Stimulated activated CD4-positive, alpha-beta T cell treated with anti-CD3 and anti-CD28 coated beads, TNF-alpha, amount 100 ng/mL, for 1 hour (primary cell): ENCODE measurements at places on chromosomes 2 and 18.

- no peak for DNase-seq
Measured at GRCh38 chr2:1727101-1727771, 17.1 kb downstream of the PXDN start.

DNA sequence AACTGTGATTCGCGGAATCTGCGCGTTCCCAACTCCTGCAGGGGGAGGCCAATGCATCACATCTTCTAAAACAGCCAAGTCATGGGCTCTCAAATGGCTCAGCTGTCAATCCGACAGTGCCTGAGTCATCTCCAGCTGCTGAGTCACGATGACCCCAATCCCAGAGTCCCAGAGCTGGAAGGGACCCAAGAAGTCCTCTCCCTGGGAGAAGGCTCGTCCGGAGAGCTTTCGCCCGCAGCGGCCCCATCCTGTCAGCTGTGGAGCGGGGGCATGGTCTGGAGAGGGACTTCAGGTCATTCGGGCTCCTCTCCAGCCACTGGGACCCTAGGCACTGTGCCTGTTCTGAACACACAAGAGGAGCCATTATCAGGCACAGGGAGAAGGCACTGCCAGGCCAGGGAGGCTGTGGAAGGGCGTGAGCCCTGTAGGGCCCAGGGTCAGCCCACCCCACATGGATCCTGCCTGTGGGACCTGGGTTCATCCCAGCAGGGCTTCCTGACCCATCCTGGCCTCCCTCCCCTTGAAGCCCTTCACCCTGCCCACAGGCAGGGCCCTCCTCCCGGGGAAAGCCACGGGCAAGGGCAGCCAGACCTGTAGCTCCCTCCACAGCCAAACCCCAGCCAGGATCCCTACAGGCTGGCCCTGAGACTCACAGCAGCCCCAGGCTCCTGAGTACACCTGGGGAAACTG lies 47.6 kb upstream of the GPC1 start:
- no peak for DNase-seq

DNA sequence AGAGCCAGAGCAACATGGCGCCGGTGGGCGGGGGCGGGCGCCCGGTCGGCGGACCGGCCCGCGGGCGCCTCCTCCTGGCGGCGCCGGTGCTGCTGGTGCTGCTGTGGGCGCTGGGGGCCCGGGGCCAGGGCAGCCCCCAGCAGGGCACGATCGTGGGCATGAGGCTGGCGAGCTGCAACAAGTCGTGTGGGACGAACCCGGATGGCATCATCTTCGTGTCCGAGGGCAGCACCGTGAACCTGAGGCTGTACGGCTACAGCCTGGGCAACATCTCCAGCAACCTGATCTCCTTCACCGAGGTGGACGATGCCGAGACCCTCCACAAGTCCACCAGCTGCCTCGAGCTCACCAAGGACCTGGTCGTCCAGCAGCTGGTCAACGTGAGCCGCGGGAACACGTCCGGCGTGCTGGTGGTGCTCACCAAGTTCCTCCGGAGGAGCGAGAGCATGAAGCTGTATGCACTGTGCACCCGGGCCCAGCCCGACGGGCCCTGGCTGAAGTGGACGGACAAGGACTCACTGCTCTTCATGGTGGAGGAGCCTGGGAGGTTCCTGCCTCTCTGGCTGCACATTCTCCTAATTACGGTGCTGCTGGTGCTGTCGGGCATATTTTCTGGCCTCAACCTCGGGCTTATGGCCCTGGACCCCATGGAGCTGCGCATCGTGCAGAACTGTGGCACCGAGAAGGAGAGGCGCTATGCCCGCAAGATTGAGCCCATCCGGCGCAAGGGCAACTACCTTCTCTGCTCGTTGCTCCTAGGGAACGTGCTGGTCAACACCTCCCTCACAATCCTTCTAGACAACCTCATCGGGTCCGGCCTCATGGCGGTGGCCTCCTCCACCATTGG lies 507 bp downstream of the CNNM4 start:
- DNase-seq: no peak

- no peak for DNase-seq
Measured at GRCh38 chr2:227657199-227657845, 9.3 kb upstream of the SCYGR5 start.

DNA sequence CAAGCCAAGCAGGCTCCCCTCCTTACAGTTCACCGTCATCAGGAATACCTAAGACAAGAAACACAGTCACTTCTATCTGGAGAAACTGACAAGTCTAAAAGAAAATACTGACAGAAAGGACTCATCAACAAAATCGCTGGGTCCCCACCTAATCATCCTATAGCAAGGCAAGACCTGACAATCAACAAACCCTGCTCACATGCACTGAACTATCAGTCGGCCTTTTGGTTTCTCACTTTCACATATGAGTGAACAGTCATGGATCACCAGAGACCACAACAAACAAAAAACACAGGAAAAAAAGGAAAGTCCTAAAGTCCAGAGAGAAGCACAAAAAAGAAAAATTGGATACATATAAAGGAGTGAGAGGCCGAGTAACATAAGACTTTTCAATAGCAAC lies 70.4 kb downstream of the SEMA4F start:
- no peak for DNase-seq

- no peak for DNase-seq
Measured at GRCh38 chr2:157923598-157924217, 47.6 kb upstream of the ACVR1 start.

- DNase-seq: no peak
Measured at GRCh38 chr18:58101291-58101794, 57.3 kb downstream of the NEDD4L start.

DNA sequence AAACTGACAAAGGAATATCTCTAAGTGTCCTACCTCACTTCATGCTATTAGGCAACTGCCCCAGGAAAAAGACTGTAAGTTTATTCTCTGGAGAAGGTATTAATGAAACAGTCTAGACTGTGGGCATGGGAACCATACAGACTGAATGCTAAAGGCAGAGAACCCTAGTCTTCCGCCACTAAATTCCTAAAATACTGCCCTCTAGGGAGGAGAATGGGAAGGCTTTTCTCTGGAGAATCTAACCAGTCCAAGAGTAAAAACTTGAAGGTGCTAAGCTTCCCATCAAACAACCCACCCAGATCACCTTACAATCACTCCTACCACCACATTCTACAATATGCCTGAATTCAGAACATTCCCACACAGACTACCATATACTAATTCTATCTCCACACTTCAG lies 3.4 kb downstream of the SRBD1 start:
- no peak for DNase-seq

- DNase-seq: no peak
Measured at GRCh38 chr18:23133860-23134779, 1.2 kb upstream of the CABLES1 start.

- DNase-seq: no peak
Measured at GRCh38 chr2:137912371-137912770, 51.9 kb upstream of the HNMT start.

DNA sequence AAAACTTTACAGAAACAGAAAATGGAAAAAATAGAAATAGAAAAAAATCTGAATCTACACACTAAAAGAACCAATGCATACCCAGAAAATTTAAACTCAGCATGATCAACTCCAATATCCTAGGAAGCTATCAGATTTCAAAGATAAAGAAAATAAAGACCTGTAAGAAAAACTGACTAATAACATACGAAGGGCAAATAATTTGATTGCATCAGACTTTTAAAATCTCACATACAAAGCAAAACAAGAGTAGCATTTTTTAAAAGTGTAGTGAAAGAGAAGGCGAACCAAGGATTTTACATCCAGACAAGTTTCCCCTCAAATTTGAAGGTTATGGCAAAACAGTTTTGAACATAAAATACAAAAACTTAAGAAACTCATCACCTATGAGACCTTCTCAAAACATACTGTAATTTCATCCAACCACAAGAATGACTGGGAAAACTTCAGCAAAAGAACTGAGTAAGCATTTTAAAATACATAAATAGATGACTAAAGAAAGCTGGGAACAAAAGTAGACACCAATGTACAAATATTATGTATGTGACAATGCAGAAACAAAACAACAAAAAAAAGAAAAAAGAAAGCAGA lies 54.8 kb downstream of the NBAS start:
- DNase-seq: no peak
